ENCODE measurements at places on chromosomes 6 and 20. TPM values are rescaled to one million over a fixed set of nuclear protein-coding genes. Genes with fewer than 3 reads are reported as not detected.

PNLDC1 gene
- not detected for total RNA-seq

BPIFA1 gene
- total RNA-seq, result not detected

CDH4 gene
- total RNA-seq, result not detected

PRDM13 gene
- total RNA-seq, result not detected

GPLD1 gene
- 3.9 TPM for total RNA-seq

DNA sequence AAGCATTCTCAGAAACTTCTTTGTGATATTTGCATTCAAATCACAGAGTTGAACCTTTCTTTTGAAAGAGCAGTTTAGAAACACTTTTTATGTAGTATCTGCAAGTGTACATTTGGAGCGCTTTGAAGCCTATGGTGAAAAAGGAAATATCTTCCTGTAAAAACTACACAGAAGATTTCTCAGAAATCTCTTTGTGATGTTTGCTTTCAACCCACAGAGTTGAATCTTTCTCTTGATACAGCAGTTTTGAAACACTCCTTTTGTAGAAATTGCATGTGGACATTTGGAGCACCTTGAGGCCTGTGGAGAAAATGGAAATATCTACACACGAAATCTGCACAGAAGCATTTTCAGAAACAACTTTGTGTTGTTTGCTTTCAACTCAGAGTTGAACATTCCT is 612.3 kb upstream of the ZNF337 start:
- no peak overlapping the region for H3K27ac ChIP-seq
- H3K4me1 ChIP-seq, result no peaks in the 10 kb centered on the region
- no peak for DNase-seq
- no peak overlapping the region for H3K4me3 ChIP-seq

- peaks cover 57% of the 10 kb centered on the region for H3K4me1 ChIP-seq
- peak overlapping the region; percentile 45 for H3K4me3 ChIP-seq
These were observed 13.7 kb downstream of the TRAF3IP2 start for GRCh38 chr6:111591901-111592461.

DNA sequence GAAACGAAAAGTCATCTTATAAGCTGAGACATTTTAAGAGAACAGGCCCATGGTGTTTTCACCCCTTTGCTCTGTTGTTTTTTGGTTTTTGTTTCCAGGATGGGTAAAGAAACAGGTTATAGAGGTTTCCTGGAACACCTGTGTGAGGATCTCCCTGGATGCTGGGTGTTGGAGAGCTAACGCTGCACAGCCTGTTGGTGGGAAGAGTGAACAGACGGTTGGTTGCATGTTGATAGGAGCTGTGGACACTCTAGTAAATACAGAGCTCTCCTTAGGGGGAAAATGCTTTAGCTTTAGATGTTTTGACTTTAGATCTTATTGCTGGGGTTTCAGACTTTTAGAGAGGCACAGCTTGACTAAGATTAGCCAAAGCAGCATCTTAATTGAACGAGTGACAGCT is 235.2 kb downstream of the SOX4 start:
- H3K4me3 ChIP-seq, result no peak overlapping the region
- no peak for DNase-seq
- H3K36me3 ChIP-seq, result no peaks in the 10 kb centered on the region
- H3K27me3 ChIP-seq, result no peaks in the 10 kb centered on the region

DNA sequence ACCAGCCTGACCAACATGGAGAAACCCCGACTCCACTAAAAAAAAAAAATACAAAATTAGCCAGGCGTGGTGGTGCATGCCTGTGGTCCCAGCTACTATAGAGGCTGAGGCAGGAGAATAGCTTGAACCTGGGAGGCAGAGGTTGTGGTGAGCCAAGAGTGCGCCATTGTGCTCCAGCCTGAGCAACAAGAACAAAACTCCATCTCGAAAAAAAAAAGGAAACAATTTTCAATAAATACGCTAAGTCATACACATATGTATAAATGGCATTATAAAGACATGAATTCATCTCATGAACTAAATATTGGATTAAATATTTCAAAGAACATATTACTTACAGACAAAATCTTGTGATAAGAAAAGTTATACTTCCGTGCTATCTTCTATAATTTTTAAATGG is 2.9 kb downstream of the ARHGAP18 start:
- DNase-seq, result no peak
- no peaks in the 10 kb centered on the region for H3K36me3 ChIP-seq
- H3K4me1 ChIP-seq, result peaks cover 19% of the 10 kb centered on the region
- no peaks in the 10 kb centered on the region for H3K27me3 ChIP-seq
- H3K4me3 ChIP-seq, result no peak overlapping the region

GRCh38 chr6:111711984-111712752 is 106.5 kb upstream of the TRAF3IP2 start:
- H3K36me3 ChIP-seq, result no peaks in the 10 kb centered on the region
- no peak overlapping the region for H3K27ac ChIP-seq
- DNase-seq, result no peak
- no peaks in the 10 kb centered on the region for H3K27me3 ChIP-seq
- no peak overlapping the region for H3K4me3 ChIP-seq

- peaks cover 53% of the 10 kb centered on the region for H3K36me3 ChIP-seq
- no peaks in the 10 kb centered on the region for H3K27me3 ChIP-seq
- H3K4me1 ChIP-seq, result peaks cover 34% of the 10 kb centered on the region
- peak; percentile 23 for DNase-seq
- H3K27ac ChIP-seq, result peak overlapping the region; percentile 75
These were observed 584 bp downstream of the VPS52 start for GRCh38 chr6:33271117-33271467.

- H3K27ac ChIP-seq, result no peak overlapping the region
- peaks cover 44% of the 10 kb centered on the region for H3K27me3 ChIP-seq
- H3K36me3 ChIP-seq, result no peaks in the 10 kb centered on the region
- H3K4me1 ChIP-seq, result no peaks in the 10 kb centered on the region
- DNase-seq, result no peak
These were observed 517.6 kb downstream of the BTBD3 start for GRCh38 chr20:12435268-12435667.

DNA sequence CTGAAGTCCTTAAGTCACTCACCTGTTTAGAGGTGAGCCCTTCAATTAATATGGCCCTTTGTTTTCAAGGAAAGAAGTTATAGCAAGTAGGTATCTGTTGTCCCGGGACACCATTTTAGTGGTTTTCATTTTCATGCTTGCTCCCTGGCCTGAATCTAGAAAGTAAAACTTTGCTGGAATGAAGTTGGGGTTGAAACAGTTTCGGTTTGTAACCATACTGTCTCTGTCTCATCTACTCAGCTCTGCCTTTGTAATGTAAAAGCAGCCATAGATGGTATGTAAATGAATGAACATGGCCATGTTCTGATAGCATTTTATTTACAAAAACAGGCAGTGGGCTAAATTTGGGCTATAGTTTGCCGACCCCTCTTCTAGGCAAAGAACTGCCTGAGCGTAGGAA is 64.9 kb upstream of the GNRH2 start:
- H3K27ac ChIP-seq, result no peak overlapping the region
- no peaks in the 10 kb centered on the region for H3K36me3 ChIP-seq
- no peak for DNase-seq
- no peaks in the 10 kb centered on the region for H3K27me3 ChIP-seq
- H3K4me1 ChIP-seq, result no peaks in the 10 kb centered on the region

- H3K36me3 ChIP-seq, result no peaks in the 10 kb centered on the region
- H3K27me3 ChIP-seq, result no peaks in the 10 kb centered on the region
- H3K27ac ChIP-seq, result no peak overlapping the region
- H3K4me3 ChIP-seq, result no peak overlapping the region
- DNase-seq, result no peak
- peaks cover 18% of the 10 kb centered on the region for H3K4me1 ChIP-seq
These were observed 19.4 kb upstream of the CCN5 start for GRCh38 chr20:44695674-44696300.

DNA sequence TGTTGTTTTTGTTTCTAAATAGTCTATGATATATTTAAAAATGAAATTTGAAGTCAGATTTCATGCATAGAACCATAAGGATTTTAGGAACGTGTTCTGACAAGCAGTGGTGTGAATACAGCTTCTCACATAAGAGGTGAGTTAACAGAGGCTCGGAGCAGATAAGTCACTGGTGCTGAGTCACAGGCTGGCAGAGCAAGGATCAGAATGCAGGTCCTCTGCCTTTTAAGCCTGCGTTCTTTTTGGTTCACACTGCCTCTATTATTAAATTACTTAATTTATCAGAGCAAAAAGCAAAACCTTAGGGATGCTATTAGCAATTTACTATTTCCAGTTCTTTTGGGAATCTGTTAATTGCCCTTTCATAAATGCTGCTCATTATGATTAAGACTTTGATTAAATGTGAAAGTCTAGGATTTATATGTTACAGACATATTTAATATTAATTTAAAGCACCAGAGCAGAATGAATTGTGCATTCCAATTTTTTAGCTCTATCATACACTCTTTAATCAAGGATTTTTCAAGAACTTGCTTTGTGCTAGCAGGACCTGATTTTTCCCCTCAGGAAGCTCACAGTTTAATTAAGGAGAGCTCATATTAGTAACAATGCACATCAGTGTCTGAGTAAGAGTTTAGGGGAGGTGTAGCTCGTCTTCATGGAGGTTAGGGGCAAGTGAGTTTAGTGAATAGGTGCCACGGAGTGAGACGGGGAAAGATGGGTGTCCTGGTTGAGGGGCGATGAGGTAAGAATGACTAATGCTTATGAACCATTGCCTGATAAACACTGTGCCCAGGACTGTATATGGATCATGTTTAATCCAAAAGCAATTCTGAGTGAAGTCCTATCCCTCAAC is 212.7 kb upstream of the AGPAT4 start:
- H3K27ac ChIP-seq, result peak overlapping the region; percentile 76
- peaks cover 26% of the 10 kb centered on the region for H3K4me1 ChIP-seq
- DNase-seq, result peak; percentile 72
- H3K4me3 ChIP-seq, result peak overlapping the region; percentile 41

DNA sequence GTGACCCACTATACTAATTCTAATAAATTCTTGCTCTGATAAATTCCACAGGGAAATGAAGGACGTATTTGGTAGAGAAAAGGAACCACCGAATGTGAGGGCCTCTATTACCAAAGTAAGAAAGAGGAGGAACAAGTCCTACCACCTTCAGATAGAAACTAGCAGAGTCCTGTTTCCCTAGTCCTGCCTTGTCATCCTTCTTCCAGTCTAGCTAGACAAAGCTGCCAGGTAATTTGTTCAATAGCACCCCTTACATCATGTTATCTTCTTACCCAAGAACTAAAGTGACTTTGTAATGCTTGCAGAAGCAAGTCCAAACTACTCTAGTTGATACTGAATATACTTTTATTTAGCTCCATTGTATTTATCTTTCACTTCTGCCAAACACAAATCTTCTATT is 29.3 kb upstream of the FAM83B start:
- H3K27ac ChIP-seq, result no peak overlapping the region
- peaks cover 4% of the 10 kb centered on the region for H3K36me3 ChIP-seq
- no peaks in the 10 kb centered on the region for H3K27me3 ChIP-seq
- H3K4me3 ChIP-seq, result no peak overlapping the region
- no peaks in the 10 kb centered on the region for H3K4me1 ChIP-seq

- no peaks in the 10 kb centered on the region for H3K4me1 ChIP-seq
- no peaks in the 10 kb centered on the region for H3K36me3 ChIP-seq
- H3K27ac ChIP-seq, result no peak overlapping the region
These were observed 40.3 kb downstream of the MDFI start for GRCh38 chr6:41678511-41679084.

GRCh38 chr6:31581434-31582229 is 592 bp downstream of the LTB start:
- H3K27ac ChIP-seq, result no peak overlapping the region
- no peaks in the 10 kb centered on the region for H3K36me3 ChIP-seq
- H3K4me1 ChIP-seq, result peaks cover 11% of the 10 kb centered on the region

DNA sequence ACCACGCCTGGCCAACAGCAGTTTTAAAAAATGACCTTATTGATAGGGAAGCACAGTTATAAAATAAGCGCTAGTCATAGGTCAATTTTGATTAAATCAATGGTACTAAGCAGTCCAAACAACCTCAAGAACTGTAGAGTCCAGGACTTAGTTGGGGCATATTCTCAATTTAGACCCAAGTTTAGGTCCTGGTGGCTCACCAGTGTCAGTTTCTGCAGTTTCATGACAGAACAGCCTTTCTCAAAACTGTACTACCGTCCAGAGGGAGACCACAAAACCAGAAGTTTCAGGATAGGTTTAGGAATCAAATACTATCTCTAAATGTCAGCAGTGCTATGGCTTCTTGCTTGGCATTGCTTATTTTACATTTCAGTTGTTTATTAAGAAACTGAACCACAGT is 39.1 kb downstream of the LHFPL5 start:
- H3K27me3 ChIP-seq, result no peaks in the 10 kb centered on the region
- H3K4me1 ChIP-seq, result no peaks in the 10 kb centered on the region
- H3K4me3 ChIP-seq, result no peak overlapping the region
- H3K27ac ChIP-seq, result no peak overlapping the region
- no peak for DNase-seq
- peaks cover 62% of the 10 kb centered on the region for H3K36me3 ChIP-seq

DNA sequence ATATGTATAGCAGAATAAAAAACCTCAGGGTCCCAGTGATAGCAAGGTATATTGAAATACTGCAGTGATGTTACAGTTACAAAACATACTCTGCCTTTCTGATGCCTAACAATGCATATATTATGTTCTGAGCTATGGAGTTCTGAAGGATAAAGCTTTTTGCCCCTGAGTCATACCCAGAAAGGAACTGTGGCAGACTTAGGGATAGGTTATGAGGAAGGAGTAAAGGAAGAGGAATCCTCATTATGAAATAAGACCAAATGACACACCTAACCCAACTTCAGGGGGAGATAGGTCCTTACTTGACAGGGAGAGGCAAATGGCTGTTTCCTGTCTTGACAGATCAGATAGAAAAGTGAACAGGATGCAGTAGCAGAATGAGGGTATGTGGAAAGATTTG is 940.6 kb upstream of the FLRT3 start:
- H3K27me3 ChIP-seq, result no peaks in the 10 kb centered on the region
- no peak overlapping the region for H3K27ac ChIP-seq
- H3K36me3 ChIP-seq, result no peaks in the 10 kb centered on the region
- DNase-seq, result peak; percentile 66
- H3K4me1 ChIP-seq, result 0 out of 2 replicates have a peak, but pooled peaks cover 6% of the 10 kb centered on the region
- no peak overlapping the region for H3K4me3 ChIP-seq

DNA sequence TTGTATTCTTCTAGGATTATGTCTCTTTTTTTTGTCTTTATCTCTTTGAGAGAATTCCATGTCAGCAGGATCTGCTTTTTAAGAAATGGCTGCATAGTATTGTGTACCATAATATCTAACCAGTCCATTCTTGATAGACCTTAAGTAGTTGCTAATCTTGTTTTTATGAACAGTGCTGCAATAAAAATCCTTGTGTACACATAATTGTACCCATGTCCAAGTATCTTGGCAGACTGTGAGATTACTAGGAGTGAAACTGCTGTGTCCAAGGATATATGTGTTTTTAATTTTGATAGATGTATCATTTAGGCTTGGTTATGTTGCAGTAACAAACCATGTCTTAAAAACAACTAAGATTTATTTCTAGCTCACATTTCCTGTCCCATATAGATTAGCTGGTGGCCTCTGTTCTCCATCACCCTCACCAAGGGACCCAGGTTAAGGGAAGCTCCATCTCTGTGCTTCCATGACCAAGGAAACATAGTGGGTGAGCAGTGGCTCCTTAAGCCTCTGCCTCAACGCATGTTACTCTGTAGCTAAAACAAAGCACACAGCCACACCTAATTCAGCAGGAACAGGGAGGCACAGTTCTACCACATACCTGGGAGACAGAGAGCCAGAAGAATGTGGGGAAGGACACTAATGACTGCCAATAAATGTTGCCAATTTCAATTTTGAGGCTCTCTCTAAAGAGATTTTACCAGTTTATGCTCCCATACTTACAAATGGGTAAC is 12.1 kb upstream of the SUMO4 start:
- H3K36me3 ChIP-seq, result peaks cover 7% of the 10 kb centered on the region
- H3K4me1 ChIP-seq, result peaks cover 6% of the 10 kb centered on the region
- no peak overlapping the region for H3K27ac ChIP-seq
- no peak overlapping the region for H3K4me3 ChIP-seq
- DNase-seq, result no peak
- H3K27me3 ChIP-seq, result no peaks in the 10 kb centered on the region
